ENCODE measurements at places on chromosomes 16 and 17.

DNA sequence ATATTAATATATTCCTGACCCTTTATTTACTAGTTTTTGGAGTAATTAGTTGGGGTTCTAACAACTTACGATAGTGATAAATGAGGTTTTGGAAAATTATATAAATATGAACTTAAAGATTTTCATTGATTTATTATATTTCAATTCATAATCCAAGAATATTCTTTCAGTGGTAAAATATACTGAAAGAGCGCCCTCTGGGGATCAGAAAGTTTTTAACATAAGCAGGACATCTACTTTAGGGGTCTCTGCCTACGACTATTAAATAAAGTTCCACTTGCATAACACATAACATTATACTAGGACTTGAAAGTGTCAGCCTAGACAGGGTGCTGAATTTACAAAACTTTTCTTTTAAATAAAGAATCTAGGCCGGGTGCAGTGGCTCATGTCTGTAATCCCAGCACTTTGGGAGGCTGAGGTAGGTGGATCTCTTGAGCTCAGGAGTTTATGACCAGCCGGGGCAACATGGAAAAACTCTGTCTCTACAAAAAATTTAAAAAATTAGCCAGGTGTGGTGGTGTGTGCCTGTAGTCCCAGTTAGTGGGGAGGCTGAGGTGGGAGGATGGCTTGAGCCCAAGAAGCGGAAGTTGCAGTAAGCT is 15.6 kb downstream of the RFWD3 start:
- DNase-seq, result peak; percentile 1

DNA sequence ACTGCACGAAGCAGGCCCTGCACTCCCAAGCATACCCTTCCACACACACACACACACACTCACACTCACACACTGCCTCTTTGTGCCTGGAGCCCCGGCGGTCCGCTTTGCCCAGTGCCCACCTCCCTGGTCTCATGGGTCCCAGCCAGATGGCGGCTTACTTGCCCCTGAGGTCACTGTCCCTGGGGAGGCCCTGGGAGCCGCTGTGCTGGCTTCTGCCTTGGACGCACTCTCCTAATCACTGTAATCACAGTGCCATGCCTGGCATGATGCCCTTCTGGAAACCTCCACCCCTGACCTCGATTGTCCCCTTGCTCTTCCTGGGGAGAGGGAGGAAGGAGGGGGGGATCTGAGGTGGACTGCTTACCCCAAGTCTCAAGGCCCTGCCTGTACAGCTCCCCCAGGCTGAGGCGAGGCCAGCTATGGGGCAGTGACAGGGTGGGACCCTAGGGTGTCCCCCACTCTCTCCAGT is 36.0 kb downstream of the ARHGAP23 start:
- peak; percentile 21 for DNase-seq

- no peak for DNase-seq
Measured at GRCh38 chr17:83138820-83139219, 59.4 kb downstream of the METRNL start.

GRCh38 chr16:69273009-69273408 is 38.1 kb upstream of the VPS4A start:
- DNase-seq, result no peak

DNA sequence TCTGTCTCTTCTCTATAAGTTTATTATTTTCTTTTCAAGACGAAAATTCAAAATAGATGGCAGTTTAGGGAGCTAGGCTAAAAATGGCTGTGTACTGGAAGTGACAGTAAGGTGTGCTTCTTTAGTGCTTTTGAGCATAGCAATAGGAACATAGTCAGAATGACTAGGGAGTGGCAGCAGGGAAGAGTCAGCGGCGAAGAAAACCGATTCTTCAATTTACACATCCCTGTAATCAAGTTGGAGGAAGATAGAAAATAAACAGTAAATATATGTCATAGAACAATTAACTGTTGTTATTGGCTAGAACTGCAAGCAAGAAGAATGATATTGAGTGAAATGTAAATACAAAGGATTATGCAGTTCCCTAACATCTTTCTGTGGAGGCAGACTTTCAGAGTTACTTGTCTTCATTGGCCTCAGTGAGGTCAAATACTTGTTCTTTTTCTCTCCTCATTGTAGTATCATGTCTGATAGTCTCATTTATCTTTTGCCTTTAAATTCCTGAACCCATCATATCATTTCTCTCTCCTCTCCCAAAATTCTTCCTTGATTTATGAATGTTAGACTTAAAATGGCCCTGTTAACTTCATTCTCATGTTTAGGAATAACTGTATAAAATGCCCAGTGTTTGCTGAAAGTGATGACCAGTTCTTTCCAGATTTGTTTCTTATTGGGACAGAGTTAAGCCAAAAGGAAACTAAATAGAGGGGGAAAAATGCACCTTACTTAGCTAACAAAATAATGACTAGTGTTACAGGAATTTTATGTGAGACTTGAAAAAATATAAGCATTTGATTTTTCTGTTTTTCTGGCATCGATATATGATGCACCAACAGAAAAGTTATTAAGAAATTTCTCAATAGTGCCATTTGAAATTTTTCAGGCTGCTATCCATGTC is 211.4 kb downstream of the BCAS3 start:
- peak; percentile 76 for DNase-seq

DNA sequence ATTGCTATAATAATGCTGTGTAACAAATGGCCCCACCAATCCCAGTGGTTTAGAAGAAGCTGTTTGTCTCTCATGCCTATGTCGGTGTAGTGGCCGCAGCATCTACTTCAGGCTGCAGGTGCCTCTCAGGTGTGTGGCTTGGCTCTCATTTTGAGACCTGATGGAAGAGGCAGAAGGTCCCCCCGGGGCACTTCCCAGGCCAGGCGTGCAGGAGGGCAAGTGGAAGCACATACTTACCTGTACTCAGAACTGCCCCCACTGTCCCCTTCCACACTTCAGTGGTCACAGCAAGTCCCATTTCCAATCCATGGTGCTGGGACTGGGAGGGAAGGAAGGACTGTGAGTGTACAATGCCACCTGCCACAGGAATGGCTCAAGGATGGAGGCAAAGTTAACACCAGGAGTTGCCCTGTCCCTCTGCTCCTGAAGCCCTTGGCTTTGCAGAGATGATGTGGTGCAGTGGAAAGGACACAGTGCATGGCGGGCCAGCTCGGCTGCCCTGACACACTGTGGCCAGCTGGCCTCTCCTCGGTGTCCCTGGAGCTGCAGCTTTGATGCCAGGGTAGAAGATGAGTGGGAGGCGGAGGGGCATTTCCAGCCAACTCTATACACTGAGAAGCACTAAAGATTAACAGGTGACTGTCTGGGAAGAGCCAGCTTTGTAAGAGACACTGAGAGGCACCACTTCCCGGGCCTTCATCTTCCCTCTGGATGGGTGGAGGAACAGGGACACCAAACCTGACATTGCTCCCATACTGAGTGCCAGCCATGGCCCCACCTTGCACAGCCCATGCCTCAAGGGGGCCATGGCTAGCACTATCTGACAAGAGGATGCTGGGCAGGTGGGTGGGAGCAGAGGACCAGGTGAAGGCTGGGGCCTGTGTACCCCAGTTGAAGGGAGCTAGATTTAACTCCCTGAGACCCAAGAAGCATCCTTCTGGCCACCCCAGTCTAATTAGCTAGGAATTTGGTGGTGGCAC is 105.9 kb downstream of the METRNL start:
- no peak for DNase-seq

GRCh38 chr17:17810084-17810894 is 26.5 kb downstream of the SREBF1 start:
- no peak for DNase-seq

Measured in NCI-H69 (cell line).